ENCODE measurements at places on chromosomes 3 and 15. TPM values are rescaled to one million over a fixed set of nuclear protein-coding genes. Genes with fewer than 3 reads are reported as not detected.

DNA sequence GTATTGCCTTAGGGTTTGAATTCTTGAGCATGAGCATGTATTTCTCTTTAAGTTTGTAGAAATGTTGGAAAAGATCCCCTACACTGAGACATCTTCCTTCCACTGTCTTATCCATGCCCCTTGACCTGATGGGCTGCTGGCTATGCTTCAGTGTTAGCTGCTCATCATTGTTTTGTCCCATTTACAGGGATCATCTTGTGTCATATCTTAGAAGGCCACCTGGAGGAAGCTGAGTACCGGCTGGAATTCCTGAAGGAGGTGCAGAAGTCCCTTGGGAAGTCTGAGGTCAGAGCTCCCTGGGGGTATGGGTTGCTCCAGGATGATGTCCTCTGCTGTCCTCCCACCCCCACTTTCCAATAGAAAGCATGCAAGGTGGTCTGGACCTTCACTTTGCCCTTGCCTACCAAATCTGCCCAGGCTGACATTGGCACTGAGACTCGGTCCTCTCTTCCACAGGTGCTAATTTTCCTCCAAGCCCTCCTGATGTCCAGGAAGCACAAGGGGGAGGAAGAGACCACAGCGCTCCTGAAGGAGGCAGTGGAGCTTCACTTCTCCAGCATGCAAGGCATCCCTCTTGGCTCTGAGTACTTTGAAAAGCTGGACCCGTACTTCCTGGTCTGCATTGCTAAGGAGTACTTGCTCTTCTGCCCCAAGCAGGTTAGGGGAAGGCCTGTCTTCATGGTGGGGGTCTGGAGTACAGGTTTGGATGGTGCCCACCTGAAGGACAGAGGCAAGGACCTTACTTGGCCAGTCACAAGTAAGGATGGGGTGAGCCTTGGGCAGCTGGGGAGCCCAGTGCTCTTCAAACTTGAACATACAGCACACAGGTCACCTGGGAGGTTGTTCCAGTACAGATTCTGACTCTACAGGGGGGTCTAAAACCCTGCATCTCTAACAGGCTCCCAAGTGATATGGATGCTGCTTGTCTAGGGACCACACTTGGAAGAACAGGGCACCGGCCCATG lies 17.7 kb downstream of the TTC21A start:
- no peak for DNase-seq
- peaks cover 25% of the 10 kb centered on the region for H3K27me3 ChIP-seq
- no peaks in the 10 kb centered on the region for H3K36me3 ChIP-seq
- H3K4me1 ChIP-seq, result peaks cover 22% of the 10 kb centered on the region
- H3K4me3 ChIP-seq, result no peak overlapping the region

DNA sequence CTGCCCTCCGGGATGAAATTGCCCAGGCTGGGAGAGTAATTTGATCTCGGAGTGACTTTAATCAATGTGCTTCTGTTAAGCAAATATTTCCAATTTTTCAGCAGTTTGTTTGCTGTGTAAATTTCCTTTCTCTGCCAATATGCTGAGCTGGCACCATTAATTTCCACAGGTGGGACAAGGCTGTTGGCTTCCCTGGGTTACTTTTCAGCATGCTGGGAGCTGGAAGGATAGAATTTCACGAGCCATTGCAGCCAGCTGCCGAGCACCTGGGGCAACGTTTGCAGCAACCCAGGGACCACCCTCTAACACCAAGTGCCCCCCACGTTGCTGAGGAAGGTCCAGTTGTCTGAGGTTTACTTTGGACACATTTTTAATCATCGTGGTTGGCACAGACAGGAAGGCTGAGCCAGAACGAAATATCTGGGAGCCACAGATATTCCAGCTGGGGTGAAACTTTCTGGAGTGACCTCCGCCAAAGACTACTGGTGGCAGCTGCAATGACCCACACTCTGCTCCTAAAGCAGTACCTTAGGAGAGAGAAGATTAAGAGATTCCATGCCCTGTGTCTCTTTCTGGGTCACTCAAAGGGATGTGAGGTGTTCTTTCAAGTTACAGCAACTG lies 293.3 kb upstream of the RGMA start:
- H3K36me3 ChIP-seq, result no peaks in the 10 kb centered on the region
- no peaks in the 10 kb centered on the region for H3K27me3 ChIP-seq
- no peak overlapping the region for H3K27ac ChIP-seq
- no peaks in the 10 kb centered on the region for H3K4me1 ChIP-seq

GRCh38 chr3:50806806-50807205 lies 132.1 kb downstream of the DOCK3 start:
- H3K4me3 ChIP-seq, result no peak overlapping the region
- H3K27me3 ChIP-seq, result no peaks in the 10 kb centered on the region
- no peaks in the 10 kb centered on the region for H3K4me1 ChIP-seq
- H3K27ac ChIP-seq, result no peak overlapping the region

DNA sequence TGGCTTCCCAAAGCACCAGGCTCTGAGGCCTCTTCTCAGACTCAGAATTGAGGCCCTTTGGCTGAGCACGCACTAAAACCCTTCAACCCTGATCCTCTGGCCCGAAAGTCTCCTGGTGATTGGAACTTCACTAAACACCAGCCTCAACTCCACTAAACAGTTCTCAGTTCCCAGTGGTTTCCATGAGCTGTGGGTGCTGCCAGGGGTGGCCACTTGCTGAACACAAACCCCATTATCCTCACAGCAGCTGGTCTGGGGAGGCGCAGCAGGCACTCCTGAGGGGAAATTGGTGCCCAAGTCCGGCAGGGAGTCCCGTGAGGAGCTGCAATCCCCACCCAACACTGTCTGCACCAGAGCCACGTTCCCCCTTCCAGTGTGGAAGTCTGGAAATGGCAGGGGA lies 3.8 kb upstream of the CLK3 start:
- no peak overlapping the region for H3K27ac ChIP-seq
- no peak for DNase-seq
- no peak overlapping the region for H3K4me3 ChIP-seq

GRCh38 chr3:39267631-39268548 lies 11.9 kb downstream of the CX3CR1 start:
- peak overlapping the region; percentile 89 for H3K27ac ChIP-seq
- peaks cover 36% of the 10 kb centered on the region for H3K4me1 ChIP-seq
- peak overlapping the region; percentile 54 for H3K4me3 ChIP-seq
- peaks cover 18% of the 10 kb centered on the region for H3K27me3 ChIP-seq

DNA sequence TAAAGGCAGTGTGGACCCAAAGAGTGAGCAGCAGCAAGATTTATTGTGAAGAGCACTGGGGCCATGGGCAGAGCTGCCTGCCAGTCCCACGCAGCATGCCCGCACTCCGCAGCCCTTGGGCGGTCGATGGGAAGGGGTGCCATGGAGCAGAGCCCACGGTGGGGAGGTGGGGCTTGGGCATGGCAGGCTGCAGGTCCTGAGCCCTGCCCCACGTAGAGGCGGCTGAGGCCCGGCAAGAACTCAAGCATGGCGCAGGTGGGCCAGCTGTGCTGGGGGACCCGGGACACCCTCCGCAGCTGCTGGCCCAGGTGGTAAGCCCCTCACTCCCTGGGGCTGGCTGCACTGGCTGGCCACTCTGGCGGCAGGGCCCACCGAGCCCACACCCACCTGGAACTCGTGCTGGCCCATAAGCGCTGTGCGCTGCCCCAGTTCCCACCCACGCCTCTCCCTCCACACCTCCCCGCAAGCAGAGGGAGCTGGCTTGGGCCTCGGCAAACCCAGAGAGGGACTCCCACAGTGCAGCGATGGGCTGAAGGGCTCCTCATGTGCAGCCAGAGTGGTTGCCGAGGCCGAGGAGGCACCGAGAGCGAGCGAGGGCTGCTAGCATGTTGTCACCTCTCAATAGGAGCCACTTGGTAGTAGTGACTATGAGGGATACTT lies 1218.8 kb upstream of the EPHA6 start:
- no peaks in the 10 kb centered on the region for H3K36me3 ChIP-seq
- no peak for DNase-seq
- no peak overlapping the region for H3K4me3 ChIP-seq
- H3K27ac ChIP-seq, result no peak overlapping the region
- H3K4me1 ChIP-seq, result no peaks in the 10 kb centered on the region
- no peaks in the 10 kb centered on the region for H3K27me3 ChIP-seq

DNA sequence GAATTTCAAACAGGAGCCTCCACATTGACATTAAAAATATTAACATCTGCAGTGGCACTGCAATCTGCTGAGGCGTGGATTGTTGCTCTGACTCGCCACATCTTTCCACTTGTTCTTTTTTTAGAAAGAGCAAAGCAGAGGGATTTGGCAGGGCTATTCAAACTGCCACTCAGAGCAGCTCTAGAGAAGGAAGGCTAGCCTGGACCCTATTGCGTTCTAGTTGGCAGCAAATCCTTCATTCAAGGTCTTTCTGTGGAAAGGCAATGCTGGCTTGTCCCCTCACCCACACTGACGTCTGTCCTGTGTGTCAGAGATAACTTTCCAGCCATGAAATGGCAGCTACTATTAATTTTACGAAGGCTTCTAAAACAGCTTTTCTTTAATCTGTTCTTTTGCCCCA lies 483.2 kb upstream of the SGO1 start:
- no peak for DNase-seq
- no peak overlapping the region for H3K4me3 ChIP-seq
- no peak overlapping the region for H3K27ac ChIP-seq

DNA sequence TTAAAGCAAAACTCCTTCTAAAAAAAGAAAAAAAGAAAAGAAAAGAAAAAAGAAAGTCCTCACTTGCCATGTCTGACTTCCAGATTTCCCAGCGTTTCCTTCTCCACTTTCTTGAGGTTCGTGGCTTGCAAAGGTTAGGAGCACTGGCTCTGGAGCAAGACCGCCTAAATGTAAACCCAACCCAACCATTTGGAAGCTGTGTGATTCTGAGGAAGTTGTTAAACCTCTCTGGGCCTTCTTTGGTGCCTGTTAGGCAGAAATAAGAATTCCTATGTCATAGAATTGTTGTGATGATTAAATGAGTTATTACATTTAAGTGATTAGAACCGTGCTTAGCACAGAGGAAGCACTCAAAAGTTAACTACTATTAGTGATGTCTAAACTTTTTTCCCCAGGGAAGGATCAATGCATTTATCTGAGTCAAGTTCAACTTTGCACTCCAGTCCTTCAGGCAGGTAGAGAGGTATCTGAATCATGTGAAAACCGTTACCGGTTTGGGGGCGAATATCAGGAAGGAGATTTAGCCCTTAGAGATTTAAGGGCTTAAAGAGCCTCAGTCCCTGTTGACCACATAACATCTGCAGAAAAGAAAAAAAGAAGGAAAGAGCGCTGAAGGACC lies 78.3 kb upstream of the HES1 start:
- peaks cover 7% of the 10 kb centered on the region for H3K4me1 ChIP-seq
- H3K27ac ChIP-seq, result peak overlapping the region; percentile 49
- peak overlapping the region; percentile 47 for H3K4me3 ChIP-seq
- no peak for DNase-seq

DNA sequence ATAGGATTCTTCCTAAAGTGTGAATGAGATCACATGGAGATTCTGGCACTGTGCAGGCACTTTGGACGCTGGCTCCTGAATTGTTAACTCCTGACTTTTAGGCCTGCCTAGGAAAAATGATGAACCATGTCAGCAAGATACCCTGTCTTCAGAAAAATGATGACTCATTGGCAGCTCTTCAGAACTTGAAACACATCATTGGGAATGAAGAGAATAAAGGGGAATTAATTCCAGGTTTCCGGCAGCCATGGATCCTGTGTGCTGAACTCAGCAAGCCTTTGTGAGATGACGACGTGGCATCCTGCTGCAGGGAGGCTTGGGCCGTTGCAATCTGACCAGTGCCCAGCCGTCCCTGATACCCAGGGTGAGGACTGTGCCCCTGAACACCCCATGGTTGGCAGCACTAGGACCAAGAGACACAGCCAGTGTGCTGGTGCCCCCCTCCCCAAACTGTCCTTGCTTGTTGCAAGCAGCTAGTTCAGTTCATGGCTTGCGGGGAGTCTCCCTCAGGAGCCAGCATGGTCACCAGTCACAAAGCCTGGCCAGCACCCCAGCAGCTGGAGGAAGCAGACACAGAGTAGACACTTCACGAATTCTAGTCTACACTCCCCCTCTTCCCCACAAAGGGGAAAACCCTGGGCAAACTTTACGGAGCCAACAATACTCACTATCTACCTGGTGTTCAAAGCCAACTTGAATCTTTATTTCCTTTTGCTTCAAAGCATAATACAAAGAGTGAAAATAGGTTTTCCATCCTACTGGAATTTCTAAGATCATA lies 7.8 kb upstream of the LIPC start:
- no peaks in the 10 kb centered on the region for H3K27me3 ChIP-seq
- H3K4me3 ChIP-seq, result no peak overlapping the region
- H3K27ac ChIP-seq, result no peak overlapping the region
- H3K4me1 ChIP-seq, result peaks cover 3% of the 10 kb centered on the region

- H3K27ac ChIP-seq, result peak overlapping the region; percentile 36
- no peaks in the 10 kb centered on the region for H3K27me3 ChIP-seq
- H3K36me3 ChIP-seq, result no peaks in the 10 kb centered on the region
- H3K4me1 ChIP-seq, result peaks cover 30% of the 10 kb centered on the region
- DNase-seq, result no peak
These were observed 107.0 kb downstream of the XXYLT1 start for GRCh38 chr3:195163719-195164572.

- DNase-seq, result no peak
- H3K27me3 ChIP-seq, result no peaks in the 10 kb centered on the region
- no peak overlapping the region for H3K4me3 ChIP-seq
- no peak overlapping the region for H3K27ac ChIP-seq
These were observed 6.9 kb downstream of the TMEM39A start for GRCh38 chr3:119456469-119456868.

DNA sequence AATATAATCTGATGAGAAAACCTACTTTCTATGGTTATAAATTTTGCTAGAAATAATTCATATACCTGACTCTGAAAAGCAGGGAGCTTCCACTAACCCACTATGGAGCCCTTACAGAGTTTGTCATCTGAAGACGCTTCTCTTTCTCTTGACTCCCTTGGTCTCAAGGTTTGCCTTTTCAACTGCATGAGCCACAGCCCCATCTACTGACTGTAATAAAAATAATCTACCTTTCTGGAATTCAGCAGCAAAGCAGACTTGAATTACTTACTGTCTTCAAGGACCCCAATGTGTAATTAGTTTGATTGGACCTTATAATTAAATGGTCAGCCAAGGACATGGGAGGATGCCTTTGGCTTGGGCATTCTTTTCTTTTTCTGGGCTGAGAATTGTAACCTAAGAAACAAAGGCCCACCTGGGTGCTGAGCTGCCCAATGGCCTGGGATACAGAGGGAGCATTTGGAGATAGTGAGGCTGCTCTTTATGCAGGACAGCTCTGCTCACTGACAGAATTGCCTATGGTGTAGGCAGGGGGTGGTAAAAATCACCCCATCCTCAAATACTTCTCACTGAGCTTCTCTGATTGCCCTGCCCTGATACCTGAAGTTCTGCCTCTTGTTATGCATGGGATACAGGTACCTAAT lies 178.6 kb upstream of the TRIM42 start:
- DNase-seq, result no peak
- H3K27ac ChIP-seq, result no peak overlapping the region
- H3K4me1 ChIP-seq, result no peaks in the 10 kb centered on the region
- no peak overlapping the region for H3K4me3 ChIP-seq

Gene SCAANT1
- total RNA-seq, result not detected

Gene VPS13C
- 64.7 TPM for total RNA-seq

Gene PIF1
- 71.1 TPM for total RNA-seq

Gene SKOR1
- total RNA-seq, result 0.21 TPM

Gene GPR62
- total RNA-seq, result not detected

Gene HOMER2
- 12.0 TPM for total RNA-seq

Gene PCOLCE2
- total RNA-seq, result not detected

Measured in activated CD8-positive, alpha-beta T cell treated with anti-CD3 and anti-CD28 coated beads, Interleukin-2, amount 10 ng/mL, durations not matched to agents 7 days and 5 days (primary cell).